Caki2 (cell line): ENCODE measurements at places on chromosomes 12 and 14.
A peak's percentile ranks its signal among the peaks of the same experiment; 100 is the strongest.

DNA sequence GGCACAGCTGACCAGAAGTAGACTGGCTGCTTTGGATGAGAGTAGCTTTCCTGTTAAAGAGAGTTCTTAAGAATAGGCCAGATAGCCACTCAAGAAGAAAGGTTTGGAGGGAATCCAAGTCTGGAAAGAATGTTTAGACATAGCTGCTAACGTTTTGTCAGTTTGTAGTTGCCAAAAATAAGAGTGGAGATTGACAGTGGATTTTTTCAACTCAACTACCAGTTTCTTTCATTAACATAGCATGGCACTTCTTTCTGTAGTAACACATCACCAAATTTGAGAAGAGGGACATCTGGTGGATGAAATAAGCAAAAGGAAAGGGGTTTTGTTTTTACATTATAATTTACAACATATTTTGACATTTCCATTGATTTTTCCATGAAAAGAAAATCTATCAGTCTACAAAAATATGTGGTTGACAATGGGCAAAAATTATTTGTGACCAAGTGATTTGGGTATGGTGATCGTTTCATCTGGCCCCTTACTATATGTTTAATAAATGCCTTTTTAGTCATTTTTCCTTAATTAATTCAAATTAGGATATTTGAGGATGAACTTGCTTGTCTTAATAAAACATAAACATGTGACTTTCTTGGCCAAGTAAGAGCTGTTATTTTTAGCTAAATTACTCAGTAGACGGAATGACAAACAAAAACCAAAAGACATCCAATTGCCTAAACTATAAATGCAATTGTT is 71.1 kb downstream of the PTPRR start:
- peak; percentile 81 for DNase-seq

DNA sequence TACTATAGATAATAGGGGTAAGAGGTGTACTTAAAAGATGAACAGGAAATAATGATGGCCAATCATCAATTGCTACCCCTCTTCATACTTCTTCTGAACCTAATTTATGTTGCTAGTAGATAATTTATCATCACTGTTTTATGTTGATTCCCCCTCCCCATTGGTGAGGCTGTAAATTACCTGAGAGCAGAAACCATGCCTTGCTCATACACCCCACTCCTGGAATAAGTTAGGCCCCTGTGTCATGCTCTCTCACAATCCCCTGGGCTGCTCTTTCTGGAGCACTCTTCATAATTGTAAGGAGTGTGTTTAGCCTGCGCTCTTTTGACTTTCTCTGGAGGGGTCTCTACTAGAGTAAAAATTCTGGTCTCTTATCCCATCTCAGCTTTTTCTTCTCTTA is 180.7 kb downstream of the PAH start:
- DNase-seq: no peak

DNA sequence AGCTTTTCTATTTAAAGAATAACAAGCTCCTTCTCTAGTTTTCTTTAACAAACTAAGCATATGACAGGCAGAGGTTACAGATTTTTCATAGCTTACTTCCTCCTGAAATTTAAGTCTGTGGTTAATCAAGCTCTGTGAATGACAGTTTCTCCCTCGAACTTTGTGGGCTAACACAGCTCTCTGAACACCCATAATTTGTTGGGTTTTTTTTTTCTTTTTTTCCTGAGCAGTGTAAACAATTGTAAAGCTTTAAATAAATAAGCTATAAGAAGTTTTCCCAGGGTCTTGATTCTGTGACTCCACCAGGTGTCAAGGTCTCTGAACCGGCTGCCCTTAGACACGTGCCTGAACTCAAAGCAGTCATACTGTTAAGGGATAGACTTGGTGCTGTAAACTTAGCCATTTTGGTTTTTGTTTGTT is 128.1 kb upstream of the AMIGO2 start:
- peak; percentile 36 for DNase-seq

DNA sequence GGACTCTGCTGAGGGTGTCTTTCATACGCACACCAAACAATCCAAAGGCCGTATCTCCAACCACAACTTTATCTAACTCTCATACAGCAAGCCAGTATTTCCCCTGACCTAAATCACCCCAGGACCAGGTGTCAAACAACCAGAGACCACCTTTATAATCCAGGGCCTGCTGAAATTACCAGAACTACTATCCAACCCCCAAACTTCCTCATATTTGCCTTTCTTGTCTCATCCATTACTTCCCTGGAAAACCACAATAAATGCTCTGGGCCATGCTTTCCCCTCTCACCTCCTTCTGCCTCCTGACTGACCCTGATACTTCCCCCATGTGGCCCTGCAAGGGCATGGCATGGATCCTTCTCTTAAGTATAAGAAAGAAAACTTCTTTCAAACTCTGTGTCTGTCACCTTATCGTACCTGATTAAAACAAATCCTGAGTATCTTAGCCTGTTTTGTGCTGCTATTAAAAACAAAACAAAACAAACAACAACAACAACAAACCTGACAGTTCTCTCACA is 44.7 kb upstream of the CRACR2A start:
- DNase-seq: no peak

- DNase-seq: no peak
These were observed 4.6 kb upstream of the MFAP5 start for GRCh38 chr12:8667270-8667669.

DNA sequence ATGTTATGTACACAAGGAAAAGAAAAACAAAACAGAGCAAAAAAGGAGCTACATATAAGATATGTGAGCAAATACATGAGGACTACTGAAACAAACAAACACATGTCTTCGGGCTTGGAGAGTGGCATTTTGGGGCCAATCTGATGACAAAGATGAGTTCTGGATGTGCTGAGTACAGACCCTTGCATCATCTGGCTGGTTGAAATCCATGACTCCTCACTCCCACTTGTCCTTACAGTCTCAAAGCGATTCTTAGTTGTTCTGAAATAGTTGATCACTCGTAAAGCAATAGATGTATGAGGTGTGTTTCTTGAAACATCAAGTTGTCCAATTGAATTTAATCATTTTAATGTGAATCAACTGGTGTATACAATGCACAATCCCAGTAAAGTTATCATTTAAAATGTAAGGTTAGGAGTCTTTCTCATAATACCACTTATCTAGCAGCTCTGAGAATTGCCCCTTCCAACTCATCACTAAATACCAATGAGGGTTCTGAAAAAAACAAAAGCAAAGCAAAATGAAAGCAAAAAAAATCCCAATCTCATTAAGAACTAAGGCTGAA is 136.9 kb downstream of the ITPR2 start:
- DNase-seq: no peak

GRCh38 chr12:109228664-109229063 is 80.4 kb downstream of the FOXN4 start:
- DNase-seq: no peak

- no peak for DNase-seq
These were observed 68.4 kb upstream of the PNMA1 start for GRCh38 chr14:73782623-73783022.

DNA sequence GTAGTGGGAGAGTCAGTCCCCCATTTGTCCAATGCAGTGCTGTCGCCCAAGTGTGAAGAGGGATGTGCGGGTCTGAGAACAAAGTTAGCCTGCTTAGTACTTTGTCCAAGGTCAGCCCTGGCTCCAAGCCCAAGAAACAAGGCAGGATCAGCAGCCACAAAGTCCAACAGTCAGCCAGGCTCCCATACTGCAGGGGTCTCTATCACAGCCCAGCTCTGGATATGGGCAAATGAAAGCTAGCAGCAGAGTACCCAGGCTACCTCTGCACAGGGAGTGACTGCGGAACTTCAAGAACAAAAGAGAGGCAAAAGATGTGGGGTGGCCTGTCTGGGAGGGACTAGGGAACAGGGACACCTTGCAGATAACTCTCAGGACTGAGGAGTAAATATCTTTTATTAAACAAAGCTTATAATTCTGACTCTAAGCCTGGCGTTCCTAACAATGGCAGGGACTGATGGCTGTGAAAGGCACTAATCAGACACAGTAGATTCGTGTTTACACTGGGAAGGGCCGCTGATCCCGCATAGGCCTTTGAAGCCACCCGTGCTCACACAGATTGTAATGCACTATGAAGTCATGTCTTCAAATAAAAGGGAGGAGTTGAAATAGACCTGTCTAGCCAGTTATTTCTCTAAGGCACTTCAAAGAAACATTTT is 91.0 kb upstream of the EEA1 start:
- DNase-seq: no peak

GRCh38 chr12:47707905-47708543 is 2.2 kb upstream of the RPAP3 start:
- DNase-seq: no peak

- peak; percentile 84 for DNase-seq
These were observed 717 bp downstream of the ORAI1 start for GRCh38 chr12:121626853-121627640.

DNA sequence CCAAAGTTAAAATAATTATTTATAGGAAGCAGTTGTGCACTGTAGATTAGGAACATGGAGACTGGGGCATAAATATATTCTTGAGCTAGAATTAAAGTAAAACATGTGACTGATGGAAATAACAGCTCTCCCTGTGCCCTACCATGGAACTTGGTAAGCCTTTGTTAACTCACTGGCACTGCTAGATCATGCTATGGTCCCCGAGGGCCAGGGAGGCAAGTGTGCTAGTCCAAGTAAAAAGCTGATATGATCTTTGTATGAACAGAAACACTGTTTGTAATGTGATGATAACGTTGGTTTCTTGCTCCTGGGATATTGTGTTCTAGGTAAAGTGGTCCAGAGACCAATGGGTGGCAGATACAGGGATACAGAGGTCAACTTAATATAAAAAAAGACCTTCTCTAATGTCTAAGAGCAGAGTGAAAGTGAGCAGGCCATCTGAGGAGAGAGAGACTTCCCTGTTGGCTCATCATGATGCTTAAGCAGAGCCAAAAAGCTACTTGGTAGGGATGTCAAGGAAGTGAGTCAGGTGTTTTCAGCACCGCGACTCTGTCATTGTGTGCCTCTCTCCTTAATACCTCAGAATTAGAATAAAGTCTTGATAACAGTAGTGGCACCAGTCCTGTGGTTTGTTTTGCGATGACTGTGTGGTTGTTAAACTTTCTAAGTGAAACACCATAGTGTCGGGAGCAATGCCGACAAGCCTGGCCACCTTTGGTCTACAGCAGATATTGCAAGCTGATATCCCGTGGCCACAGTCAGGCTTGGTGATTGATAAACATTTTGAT is 27.6 kb downstream of the BICD1 start:
- peak; percentile 71 for DNase-seq

DNA sequence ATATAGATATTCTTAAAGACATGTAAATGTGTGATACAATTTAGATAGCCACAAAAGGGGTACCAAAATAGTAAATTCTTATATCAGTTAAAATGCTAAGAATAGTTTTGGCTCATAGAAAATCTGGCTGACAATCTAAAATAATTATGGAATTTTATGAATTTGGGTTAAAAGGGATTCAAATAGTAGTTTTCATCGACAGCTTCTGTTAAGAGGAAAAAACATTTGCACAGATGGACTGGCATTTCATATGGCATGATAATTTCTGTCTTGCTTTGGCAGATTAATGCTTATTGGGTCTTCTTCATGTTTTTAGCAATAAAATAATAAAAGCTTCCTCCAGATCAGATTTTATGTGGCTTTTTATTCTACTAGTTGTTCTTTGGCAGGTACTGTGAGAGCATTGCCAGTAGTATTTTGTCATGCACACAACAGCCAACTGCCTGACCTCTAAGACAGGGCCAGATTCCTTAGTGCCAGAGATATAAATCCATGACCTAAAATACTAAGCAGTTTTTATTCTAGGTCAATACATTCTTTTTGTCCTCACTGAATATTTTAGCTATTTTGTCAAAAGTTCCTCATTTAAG is 9.1 kb downstream of the ABCD2 start:
- DNase-seq: no peak

DNA sequence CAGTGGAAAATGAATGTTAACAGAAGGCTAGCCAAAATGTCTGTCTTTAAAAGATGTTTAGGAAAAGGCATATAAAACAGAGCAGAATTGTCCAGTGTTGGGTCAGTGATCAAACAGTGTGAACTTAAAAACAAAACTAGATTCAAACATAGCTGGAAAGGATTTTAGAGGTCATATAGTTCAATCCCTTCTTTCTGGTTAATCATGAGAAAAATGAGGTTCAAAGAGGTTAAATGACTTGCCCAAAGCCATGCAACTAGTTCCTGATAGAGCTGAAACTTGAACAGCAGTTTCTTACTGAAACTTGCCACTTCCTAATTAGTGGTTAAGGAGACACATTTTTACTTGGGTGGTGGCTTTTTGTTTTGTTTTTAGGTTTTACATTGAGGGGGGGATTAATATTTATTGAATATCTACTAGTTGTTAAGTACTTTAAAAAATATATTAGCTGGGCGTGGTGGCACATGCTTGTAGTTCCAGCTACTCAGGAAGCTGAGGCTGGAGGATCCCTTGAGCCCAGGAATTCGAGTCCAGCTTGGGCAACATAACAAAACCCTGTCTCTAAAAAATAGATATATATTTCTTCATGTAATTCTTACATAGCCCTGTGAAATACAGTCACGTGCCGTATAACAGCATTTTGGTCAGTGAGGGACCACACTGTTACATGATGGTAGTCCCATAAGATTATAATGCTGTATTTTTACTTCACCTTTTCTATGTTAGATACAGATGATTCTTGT is 20.4 kb downstream of the ACVR1B start:
- DNase-seq: peak; percentile 87

DNA sequence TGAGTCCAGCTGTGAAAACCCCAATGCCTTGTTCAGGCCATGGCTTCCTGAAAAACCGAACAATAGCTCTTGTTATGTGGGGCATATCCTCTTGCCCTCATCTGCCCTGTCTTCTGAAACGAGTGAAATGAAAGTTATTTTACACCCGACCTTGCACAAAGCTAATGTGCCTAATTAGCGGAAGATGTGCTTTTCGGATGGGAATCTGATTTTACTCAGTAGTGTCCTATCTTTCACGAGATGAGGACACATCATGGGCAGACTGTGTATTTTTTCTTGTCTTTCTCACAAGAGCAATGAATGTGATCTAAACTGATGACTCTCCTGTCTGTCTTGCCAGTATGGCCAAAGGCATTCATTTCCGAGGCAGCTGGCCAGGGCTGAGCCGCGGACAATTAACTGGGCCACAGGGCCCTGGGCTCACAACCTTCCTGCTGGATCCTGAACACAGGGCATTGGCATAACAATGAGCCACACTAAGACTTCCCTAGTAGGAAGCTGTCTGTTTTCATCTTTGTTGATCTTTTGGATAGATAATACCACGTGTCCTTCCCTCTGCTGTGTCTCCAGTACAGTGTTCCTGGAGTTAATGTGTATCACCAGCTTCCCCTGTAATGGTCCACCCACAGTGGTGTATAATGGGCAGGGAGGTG is 86.0 kb upstream of the HIF1A start:
- DNase-seq: peak; percentile 52
